Stimulated activated CD4-positive, alpha-beta T cell treated with anti-CD3 and anti-CD28 coated beads, TNF-alpha, amount 100 ng/mL, for 1 hour (primary cell): ENCODE measurements at places on chromosomes 2 and 18.

DNA sequence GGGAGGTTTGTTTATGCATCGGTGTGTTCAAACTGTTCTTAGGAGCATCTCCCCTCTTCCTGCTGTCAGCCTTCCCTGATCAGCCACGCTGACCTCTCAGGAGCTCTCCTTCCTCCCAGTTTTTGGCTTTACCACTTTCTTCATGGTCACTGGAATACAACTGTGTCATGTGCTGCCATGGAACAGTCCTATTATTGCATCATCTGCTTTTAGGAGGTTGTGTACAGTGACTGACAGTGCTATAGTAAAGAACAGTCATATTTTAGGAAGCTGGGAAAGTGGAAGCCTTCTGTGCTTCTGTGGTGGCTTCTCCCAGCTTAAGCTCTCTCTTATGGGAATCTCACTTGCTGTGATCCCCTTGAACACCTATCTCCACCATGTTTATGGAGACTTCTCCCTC, 165.5 kb downstream of the TPGS2 start:
- no peak for DNase-seq

- no peak for DNase-seq
Measured at GRCh38 chr18:62445386-62445917, 77.4 kb upstream of the ZCCHC2 start.

DNA sequence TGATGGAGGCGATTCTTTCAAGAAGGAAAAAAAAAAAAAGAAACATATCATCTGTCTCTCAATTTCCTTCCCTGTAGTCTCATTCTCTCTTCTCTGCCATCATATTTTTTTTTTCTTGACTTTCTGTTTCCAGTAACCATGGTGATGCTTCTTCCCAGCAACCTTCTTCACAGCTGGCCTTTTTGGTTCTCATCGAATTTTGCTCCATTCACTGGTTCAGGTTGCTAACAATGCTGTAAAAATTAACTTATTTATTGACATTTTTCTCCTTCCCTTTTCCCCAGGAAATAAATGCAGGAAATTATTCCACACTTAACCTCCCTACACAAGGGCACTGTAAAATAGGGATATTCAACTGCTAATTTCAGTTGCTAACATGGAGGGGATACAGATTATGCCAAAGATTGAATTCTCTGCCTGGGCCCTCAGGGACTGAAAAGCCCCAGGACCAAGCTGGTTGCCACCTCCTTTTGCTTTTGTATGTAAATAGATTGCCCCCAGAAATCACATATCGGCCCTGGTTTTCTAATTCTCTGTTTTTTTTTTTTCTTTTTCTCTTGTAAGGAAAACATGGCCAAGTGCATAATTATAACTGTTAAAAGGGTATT, 154.7 kb downstream of the MAP2 start:
- DNase-seq: no peak

- DNase-seq: no peak
Measured at GRCh38 chr18:62027914-62028520, 135.2 kb upstream of the RNF152 start.

DNA sequence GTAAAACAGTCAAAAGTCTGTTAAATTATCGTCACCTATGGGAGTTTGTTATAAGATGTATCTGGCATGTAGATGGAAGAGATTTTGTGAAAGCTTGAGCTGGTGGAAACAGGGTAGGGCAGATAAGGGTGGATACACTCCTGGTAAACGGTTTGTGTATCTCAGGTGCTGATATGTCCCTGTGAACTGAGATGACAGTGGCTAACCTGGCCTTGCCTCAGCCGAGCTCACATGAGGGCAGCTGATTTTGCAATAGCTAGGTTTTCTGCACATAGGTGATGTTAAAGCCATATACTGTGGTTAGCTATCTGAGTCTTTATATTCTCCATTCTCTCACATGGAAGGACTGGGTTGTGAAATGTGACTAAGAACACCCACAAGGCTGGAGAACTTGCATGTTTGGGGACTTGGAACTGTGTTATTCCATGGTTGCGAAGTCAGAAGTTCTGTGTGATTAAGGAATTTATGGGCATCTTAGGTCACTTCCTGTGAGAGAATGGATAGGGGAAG, 205.1 kb downstream of the TPGS2 start:
- no peak for DNase-seq

- no peak for DNase-seq
Measured at GRCh38 chr2:197310987-197311420, 424 bp upstream of the ANKRD44 start.

DNA sequence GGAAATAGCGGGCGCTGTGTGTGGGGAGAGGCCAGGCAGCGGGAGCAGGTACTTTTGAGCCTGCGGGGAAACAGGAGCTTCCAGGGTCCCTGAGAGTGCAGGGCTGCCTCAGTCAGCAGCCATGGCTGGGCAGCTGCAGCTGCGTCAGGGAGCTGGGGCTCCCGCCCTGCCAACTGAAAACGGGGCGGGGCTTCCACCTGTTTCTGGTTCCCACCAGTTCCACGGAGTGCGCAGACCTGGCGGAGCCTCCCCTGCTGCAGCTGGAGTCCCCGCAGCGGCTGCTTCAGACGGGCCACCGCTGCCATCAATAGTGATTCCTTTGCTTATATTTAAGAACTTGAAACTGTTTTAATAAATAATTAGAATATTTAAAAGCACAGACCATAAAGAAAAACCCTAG, 30.6 kb upstream of the RPRM start:
- DNase-seq: no peak

- DNase-seq: no peak
Measured at GRCh38 chr2:54878182-54878581, 154.7 kb downstream of the EML6 start.

DNA sequence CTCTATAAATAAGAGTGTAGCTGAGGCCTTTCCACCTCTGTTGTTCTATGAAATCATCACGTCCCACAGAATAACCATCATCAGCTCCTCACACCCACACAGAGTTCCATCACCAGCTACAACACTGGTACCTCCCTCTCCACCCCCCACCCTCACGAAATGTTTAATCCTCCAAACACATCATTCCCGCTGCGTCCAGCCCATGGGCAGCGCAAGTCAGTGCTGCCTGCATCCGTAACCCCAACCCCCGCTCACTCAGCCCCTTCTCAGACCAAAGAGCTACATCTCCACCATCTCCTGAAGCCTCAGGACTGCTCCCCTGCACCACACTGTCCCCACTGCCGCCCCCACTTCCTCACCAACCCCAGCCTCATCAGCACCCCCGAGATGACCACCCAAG, 19.4 kb downstream of the DNMT3A start:
- no peak for DNase-seq

DNA sequence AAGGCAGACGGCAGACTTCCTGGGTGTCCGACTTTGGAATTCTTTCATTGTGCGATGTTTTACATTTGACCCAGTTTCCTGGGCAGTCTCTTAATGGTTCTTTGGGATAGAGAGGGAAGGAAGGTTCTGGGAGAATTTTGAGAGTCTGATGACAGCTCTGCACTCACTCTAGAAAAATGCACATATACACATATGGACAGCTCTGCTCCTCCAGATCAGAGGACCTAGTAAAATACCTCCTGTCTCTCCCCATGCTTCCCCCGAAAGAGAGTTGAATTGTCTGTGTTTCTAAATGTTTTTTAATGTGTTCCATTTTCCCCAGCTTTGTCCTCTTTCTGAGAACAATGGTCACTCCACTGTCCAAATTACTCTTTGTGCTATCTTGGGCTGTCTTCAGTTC, 102.0 kb upstream of the CXCR4 start:
- no peak for DNase-seq

GRCh38 chr18:48133671-48134251, 203.3 kb upstream of the SMAD2 start:
- DNase-seq: no peak

- DNase-seq: no peak
Measured at GRCh38 chr2:65282477-65283053, 54.9 kb downstream of the ACTR2 start.

DNA sequence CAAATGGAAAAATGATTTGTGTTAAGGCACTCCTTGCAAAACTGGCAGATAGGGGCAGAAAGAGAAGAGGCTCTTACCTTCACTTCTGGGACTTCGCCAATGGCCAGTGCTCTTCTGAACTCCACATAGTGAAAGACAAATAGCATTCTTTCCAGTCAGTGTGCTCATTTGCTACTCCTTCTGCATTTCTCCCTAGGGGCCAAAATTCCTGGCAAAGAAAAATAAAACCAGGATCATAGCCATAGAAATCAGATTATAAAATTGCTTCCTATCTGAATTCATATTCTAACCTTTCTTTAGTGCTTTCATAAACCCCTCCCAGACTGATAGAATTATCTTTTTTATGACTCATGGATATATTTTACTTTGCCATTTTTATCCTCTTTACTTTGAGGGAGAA, 56.9 kb upstream of the PELI1 start:
- DNase-seq: no peak

DNA sequence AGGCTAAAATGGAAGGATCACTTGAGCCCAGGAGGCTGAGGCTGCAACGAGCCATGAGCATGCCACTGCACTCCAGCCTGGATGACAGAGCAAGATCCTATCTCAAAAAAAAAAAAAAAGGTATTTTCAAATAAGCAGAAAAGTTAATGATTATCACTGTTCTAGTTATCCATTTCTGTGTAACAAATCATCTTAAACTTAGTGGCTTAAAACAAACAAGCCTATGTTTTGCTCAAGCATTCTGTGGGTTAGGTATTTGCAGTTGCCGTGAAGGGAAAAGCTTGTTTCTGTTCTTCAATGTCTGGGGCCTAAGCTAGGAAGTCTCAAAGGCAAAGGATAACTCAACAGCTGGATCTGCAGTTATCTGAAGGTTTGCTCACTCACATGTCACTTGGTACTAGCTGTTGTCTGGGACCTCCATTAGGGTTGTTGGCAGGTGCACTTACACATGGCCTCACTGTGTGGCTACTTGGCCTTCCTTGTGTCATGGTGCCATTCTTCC, 14.1 kb downstream of the MFF start:
- DNase-seq: no peak

- DNase-seq: no peak
Measured at GRCh38 chr2:129777762-129778583, 201.5 kb upstream of the RAB6C start.

DNA sequence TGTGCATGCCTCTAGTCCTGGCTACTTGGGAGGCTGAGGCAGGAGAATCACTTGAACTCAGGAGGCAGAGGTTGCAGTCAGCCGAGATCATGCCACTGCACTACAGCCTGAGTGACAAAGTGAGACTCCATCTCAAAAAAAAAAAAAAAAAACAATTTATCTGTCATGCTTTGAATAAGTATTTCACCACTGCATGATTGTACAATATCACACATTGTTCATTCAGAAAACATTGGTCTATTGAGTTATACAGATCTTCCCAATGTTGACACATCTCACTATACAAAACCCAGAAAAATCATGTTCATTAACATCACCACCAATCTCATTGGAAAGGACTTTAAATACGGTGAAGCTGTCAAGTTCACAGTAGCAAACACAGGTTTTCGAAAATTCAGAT, 46.8 kb upstream of the PPM1B start:
- DNase-seq: no peak

DNA sequence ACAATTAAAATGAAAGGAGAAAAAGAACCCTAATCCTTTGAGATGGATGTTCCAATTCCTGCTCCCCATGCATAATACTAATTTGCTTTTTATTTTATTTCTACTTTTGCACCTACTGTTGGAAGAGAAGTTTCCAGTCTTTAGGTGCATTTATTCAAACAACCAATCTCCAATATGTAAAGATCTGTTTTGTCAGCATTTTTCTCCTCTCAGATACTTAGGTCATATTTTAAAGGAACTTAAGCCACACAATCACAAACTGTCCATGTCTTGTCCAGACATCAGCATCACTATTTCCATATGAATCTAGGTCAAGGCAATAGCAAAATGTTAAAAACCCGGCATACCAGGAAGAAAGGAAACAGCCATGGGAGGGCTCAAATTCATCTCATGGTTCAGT, 1023.2 kb downstream of the BCL11A start:
- no peak for DNase-seq

DNA sequence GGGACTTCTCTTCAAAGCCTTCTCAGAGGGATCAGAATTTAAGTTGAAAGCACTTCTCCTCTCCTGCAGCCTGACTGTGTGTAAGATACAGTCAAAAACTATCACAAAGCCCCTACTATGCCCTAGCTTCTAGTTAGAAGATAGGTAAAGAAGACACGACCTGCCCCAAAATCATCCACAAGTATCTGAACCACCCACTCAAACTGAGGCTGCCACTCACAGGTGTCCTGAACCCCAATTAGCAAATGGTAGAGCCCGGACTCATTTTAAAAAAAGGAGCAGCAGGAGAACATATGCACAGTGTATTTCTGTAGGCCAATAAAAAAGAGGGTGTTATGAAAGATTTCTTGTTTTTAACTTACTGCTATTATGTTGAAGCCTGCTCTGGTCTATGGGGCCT, 74.4 kb downstream of the ANKRD44 start:
- no peak for DNase-seq

DNA sequence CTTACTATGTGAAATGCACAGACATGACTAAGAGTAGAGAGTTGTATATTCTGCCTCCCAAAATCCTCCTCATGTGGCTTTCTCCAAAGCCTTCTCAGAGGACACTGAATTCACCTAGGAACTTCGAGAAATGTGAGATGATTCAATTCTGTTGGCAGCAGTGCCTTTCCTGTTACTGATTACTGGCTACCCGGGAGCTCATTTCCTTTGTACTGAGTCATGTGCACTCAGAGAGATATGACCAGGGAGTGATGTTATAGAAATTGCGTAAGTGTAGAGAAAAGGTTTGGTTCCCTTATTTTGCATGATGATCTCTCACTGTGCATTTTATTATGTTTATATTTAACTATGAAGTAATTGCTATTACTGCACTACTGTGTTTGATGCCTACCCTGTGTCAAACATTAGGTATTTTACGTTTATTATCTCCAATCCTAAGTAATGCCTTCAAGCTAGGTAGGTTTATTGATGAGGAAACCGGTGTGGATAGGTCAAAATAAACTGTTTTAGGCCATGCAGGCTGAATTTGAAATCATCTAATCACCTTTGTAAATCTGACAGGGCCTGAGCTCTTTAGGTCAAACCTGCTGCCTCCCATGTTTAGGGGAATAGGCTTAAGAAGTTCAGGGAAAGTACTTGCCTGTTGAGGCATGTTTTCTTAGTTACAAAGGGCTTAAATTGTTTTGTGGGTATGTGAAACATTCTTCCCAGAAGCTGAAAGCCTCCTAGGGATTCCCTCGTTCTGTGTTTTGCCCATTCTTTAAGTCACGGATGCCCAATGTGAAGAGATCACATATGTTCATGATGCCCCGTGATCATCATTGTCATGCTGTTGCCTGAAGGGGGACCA, 86.8 kb downstream of the FMNL2 start:
- DNase-seq: no peak

- no peak for DNase-seq
Measured at GRCh38 chr18:79764131-79764530, 33.6 kb upstream of the KCNG2 start.

- no peak for DNase-seq
Measured at GRCh38 chr18:21823848-21824247, 83.3 kb downstream of the MIB1 start.

DNA sequence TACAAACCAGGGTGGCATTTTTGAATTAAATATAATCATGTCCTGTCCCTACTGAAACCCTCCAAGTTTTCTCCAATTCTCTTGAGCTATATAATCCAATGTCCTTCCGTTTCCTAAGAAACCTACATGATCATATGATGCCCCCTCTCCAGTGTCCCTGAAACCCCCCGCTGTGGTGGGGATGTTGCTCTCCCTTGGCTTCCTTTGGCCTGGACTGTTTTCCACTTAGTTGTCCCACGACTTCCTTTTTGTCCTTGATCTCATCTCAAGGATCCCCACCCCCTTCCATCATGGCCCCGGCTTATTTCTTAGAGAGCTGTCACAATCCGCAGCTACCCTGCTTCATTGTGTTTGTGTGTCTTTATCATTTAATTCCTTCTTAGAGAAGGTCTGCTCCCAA, 43.8 kb downstream of the TMEM18 start:
- DNase-seq: no peak

- no peak for DNase-seq
Measured at GRCh38 chr2:26552641-26553374, 74.9 kb upstream of the OTOF start.
